Fibroblast of skin of right biceps (primary cell): ENCODE measurements at places on chromosomes 2 and 18.

GRCh38 chr18:68972176-68972575, 174.3 kb downstream of the CCDC102B start:
- no peak for DNase-seq

DNA sequence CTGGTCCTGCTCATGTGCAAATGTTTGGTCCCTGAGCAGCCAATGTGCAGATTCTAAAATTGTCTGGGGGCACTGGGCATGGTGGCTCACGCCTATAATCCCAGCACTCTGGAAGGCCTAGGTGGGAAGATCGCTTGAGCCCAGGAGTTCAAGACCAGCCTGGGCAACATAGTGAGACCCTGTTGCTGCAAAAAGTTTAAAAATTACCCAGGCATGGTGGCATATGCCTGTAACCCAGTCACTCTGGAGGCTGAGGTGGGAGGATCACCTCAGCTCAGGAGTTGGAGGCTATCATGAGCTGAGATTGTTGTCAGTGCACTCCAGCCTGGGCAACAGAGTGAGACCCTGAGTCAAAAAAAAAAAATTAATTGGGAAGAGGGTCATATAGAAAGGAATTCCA, 5.1 kb downstream of the LIPG start:
- DNase-seq: no peak

DNA sequence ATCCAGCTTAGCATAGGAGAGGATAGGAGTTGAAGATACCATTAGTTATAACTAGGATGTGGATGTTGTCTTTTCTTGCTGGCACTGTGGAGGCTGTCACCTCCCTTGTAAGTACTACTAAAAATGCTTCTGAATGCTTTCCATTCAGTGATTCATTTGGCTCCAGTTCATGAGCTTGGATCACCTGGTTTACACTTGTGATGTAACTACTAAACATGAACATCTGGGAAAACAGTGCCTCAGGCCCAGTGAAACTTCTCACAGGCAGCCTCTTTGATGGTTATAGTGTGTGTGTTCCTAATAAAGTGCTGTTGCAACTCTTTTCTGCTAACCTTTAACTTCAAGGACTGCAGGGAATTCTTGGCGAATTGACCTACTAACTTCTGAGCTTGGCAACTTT, 13.0 kb upstream of the SLC9A2 start:
- peak; percentile 1 for DNase-seq

DNA sequence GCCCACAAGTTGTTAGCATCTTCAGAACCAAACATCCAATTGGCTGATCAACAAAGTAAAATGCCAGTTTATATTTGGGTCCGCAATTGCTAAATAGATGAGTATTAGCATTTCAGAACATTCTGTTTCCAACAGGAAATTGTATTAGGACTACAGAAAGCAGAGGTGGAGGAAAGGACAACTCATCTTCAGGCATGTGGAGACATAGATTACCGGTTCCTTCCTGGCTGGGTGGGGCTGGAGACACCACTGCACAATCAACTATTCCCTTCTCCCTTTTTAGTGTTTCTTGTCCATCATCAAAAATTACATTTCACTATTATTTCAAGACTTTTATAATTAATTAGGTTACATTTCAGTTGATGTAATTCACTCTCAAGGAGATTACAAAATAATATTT, 83.8 kb downstream of the ADAM23 start:
- no peak for DNase-seq

GRCh38 chr18:51603111-51603510, 405.6 kb upstream of the MEX3C start:
- DNase-seq: no peak

- DNase-seq: no peak
These were observed 11.6 kb upstream of the TAF1B start for GRCh38 chr2:9831670-9832069.

- DNase-seq: no peak
These were observed 550.2 kb upstream of the SALL3 start for GRCh38 chr18:78429127-78430108.
